Stimulated activated CD8-positive, alpha-beta memory T cell treated with anti-CD3 and anti-CD28 coated beads, Interleukin-2, amount 100 ng/mL, for 1 hour (primary cell): ENCODE measurements at places on chromosomes 1 and 21.
A peak's percentile ranks its signal among the peaks of the same experiment; 100 is the strongest.

DNA sequence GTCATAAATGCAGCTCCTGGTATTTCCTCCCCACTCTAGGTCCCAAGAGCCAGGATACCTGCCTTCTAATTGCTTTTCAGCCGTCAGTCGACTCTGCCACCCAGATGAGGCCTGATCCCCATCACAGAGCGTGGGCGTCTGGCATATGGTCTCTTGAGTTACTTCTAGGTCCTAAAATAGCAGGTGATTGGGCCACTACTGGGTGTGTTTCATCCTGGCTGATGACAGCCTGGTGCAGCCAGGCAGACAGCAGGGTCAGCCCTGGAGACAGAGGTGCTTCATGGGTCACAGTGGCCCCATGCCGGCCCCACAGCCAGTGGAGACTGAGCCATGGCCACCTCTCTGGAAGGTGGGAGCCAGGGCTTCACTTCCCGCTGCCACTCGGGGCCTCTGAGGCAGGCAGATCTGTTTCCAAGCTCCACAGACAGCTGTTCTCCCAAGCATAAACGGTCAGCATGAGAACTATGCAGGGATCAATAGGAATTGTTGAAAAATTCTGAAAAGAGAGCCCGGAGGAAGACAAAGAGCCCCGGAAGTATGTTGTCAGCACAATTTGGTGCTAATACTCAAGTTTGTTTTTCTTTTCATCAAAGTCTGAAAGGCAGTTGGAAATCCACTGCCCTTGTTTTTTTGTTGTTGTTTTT, 83.0 kb downstream of the MAN1C1 start:
- no peak for DNase-seq

DNA sequence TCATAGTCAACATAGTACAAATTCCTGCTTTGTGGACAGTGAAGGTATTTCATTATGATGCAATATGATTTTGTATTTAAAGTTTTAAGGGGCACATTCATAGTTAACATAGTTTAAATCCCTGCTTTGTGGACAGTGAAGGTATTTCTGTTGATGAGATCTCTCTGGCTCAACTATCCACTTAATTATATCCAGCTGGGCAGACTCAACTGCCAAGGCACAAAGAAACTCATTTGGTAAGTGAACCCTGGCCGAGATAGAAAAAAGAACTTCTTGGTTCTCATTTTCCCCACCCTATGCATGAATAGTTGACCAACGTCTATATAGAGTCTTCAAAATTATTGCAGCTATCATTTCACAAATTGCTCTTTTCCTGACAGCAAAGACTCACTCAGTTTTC, 1194.6 kb downstream of the NCAM2 start:
- no peak for DNase-seq

DNA sequence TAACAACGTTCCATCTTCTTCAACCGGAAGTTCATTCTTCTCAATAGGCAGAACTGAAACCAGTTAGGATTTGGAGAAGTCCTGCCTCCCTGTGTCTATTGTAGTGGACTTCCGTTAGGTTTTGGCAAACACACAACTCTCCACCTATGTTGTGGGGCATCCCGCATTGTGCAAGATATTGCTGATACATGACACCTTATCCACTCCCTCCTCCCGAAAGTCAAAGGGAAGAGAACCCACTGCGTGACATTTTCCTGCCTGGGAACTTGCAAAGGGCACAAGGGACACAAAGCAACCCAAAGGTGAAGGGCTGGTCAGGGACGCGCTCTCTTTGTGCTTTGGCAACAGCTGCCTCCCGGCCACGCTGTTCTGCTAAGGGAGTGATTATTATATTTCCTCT, 164.8 kb downstream of the TPR start:
- DNase-seq = no peak

GRCh38 chr1:203410182-203410900, 59.4 kb upstream of the FMOD start:
- DNase-seq = no peak

DNA sequence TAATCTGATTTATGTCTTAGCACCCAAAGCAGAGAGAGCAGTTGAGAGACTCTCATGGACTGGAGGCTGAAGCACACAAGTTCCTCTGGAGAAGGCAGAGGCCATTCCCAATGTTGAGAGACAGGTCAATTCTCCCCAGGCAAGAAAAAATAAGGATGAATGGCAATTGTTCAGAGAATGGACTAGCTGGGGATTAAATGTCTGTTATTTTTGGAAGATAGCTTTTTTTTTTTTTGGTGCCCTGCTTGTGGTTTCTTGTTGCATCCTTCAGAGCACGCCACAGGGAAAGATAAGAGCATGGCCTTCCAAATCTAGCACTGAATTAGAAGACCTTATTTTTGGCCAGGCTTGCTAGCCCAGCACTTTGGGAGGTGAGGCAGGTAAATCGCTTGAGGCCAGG, 65.6 kb upstream of the ERRFI1 start:
- no peak for DNase-seq

DNA sequence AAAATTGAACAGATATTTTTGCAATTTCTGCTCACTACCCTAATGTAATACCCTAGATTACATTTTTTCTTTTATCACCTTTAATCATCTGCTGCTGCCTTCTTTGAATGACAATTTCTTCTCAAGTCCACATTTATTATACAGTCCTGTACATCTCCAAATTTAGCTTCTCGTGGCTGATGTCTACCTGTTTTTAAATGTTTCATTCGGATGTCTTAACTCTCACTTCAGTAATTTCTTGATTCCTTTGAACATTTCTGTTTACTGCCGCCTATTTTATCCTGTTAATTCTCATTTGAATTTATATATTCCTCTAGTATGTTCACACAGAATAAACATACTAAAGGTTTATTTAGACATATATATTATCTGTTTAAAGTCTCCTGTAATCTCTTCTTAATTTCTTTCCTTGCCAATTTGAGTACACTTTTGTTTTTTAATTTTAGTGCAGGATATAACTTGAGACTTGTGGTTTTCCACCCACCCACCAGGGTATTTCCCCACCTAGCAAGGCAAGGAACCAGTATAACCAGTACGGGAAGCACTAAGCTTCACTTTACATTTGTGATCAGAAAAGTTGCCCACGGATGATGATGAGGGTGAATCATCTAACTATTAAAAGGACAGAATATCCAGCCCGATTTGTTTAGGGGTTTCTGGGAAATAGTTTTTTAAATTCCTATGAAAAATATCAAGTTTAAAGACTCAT, 12.7 kb downstream of the INSL5 start:
- DNase-seq = no peak

GRCh38 chr1:10936998-10937901, 75.2 kb upstream of the TARDBP start:
- DNase-seq = no peak

DNA sequence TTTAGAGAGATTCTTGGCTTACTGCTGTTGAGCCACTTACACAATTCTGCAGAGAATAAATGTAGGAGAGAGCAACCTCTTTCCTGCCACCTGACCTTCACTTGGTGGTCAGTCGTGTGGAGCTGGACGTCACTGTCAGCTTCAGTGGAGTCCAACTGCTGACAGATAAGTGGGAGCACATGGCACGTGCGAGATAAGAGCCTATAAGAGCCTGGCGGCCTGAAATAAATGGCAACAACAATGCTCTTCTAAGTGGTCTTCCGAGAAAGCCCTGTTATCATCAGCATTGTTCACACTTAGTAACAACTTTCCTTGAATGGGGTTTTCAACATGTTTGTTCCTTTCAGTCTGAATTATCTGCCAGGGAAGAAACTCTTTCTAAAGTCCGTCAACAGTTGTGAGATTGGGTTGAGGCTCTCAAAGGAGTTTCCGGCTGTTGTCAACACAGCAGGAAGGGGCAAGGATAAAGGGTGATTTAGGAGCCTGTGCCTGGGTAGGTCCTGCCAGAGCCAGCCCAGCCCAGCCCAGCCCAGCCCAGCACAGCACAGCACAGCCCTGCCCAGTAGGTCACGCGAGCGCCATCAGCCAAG, 57.2 kb upstream of the RUNX1 start:
- DNase-seq = no peak

DNA sequence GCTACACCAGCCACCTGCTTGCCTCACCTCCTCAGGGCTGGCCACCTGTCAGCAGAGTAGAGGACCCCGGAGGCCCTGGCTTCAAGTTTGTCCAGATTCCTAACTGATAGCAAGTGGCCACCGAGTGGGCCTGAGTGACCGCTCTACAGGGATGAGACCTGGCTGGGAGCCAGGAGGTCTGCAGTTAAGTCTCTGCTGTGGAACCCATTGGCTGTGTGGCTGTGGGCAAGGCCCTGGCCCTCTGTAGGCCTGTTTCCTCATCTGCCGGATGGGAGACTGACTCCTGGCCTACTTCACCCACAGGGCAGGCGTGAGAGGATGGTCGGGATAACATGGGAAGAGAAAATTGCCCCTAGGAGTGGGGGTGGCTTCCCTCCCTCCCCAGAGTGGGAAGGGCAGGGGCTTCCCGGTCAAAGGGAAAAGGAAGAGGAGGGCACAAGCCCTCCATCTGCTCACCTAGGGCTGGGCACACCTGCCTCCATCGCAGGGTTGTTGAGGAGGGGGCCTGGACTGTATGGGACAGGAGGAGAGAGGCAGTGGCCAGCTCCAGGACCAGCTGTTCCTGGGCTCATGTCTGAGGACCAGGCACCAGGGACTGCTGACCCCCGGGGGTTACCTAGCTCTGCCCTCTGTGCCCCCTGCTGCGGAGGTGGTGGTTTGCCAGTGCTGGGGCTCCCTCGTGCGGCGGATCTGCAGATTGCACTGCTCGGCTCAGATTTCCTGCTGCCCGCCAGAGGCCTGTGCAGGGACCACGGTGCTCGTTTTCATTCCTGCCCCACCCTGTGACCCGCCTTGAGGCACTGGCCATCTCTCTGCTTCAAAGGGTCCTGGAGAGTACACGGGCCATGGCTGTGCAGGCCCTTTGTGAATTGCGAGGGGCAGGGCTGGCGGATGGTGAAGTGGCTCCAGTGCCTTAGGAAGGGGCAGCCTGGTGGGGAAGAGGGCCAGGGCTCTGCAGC, 9.1 kb upstream of the MTFR1L start:
- DNase-seq = peak; percentile 69

GRCh38 chr1:175394739-175395138, 202.2 kb upstream of the KIAA0040 start:
- DNase-seq = no peak

- DNase-seq = no peak
Measured at GRCh38 chr1:233480198-233480597, 133.7 kb upstream of the KCNK1 start.

DNA sequence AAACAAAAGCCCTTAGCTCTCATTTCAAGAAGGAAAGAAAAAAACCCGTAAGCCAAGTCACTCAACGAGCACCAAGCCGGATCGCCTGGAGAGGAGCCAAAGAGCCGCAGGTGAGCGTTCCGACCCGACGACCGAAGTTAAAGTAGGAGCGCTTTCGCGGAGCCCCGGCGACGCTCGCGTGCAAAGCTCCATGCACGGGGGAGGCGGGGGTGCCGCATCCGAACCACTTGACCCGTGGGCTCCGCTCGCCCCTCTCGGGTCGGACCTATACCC, 382 bp downstream of the GPBP1L1 start:
- peak; percentile 39 for DNase-seq

GRCh38 chr1:82321794-82322193, 521.1 kb downstream of the ADGRL2 start:
- DNase-seq = no peak

DNA sequence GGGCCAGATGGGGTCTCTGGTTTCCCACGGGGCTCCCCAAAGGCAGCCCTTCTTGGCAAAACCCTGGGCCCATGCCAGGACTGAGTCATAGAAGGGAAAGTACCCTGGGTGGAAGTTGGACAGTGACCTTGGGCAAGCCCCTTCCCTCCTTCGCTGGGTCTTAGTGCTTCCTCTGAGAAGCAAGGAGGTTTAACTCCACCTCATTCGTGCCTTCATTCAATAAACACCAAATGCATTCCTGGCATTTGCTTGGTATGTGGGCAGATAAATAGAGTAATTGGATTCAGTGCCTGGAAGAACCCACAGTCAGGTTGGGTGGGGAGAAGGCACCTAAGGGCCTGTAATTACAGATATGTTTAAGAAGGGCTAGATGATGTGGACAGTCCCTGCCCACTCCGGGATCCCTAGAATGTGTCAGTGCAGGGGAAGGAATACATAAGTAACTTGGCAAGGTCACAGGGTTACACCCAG, 36.3 kb upstream of the CITED4 start:
- no peak for DNase-seq

DNA sequence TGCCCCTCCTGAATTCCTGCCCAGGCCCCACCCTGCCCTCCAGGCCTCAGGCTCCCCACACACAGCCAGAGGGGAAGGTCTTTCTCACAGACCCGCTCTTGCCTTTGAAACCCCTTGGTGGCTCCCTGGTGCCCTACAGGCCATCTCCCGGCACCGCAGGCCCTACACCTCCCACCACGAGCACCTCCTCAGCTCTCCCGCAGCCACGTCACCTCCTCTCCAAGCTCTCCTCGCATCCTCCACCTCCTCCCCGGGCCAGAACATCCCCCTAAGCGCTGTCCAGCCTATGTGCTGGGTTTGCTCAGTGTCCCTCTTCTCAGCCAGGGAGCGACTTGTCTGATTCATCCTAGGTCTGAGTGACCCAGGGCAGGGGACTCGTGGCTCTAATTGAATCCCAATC, 66.4 kb downstream of the DMRTB1 start:
- DNase-seq = no peak

DNA sequence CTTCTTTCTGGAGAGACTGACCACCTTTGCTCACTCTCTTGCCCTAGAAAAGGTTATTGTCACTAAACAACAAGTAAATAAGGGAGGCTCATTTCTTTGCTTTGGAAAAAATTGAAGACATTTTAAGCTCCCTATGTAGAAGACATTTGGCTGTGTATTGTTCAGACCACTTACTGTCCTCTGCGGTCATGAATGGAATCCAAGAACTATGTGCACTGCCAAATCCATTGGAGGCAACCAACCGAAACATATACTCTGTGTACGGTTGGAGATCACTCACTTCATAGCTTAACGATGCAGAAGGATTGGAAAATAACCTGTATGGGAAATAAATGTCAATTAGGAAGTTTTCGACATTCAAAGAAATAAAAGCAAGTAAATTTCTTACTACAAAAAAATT, 332.8 kb downstream of the KCTD3 start:
- DNase-seq = no peak

- DNase-seq = no peak
Measured at GRCh38 chr1:20439282-20439681, 46.7 kb downstream of the CAMK2N1 start.

DNA sequence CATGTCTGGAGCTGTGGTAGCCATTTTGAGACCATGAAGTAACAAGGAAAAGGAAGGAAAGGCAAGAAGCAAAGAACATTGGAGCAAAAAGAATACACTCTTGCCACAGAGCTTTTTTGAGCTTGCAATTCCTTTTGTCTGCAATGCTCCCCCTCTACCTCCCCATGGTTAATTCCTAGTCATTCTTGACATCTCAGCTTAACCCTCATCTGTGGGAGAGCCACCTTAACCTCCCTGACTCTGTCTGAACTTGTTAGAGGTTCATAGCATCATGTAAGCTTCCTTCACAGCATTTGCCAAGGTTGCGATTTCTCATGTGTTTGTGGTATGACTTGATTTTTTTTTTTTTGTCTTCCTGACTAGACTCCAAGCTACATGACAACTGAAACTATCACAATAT, 564.1 kb upstream of the PLXNA2 start:
- DNase-seq = no peak
